ENCODE measurements at places on chromosomes 5 and 9.

GRCh38 chr5:90987726-90988125, 395.4 kb downstream of the ARRDC3 start:
- no peak for DNase-seq
- H3K4me3 ChIP-seq: no peak overlapping the region
- H3K27ac ChIP-seq: no peak overlapping the region

DNA sequence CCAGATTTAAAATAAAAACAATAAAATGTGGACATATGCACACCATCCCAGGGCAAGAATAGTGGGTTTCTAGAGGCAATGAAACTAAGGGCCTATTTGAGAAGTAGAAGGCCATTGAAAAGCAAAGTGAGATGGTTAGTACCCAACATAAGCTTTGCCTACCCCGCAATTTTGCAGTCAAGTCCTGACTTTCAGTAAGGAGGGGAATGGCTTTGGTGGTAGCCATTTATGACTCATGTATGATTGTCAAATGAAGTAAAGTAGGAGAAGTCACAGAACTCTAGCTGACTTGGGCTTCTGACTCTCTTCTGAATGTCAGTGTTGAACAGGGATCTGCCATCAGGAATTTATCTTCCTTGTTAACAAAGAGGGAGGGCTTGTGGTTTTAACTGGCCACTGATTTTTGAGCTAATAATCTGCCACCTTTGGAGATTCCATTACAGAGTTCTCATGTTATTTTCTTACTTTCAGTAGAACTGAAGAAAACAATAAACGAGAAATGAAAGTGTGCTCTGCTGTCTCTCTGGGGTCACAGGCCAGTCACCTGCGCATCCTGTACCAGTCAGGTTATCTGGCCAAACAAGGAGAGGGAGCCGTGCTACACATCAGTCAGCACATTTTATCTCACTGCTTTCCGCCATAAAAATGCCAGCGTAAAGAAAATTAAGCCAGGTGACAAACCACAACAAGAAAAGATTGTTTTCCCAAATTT, 14.3 kb upstream of the SNCAIP start:
- DNase-seq: no peak
- no peak overlapping the region for H3K27ac ChIP-seq
- no peak overlapping the region for H3K4me3 ChIP-seq
- no peaks in the 10 kb centered on the region for H3K36me3 ChIP-seq
- H3K27me3 ChIP-seq: no peaks in the 10 kb centered on the region

- H3K36me3 ChIP-seq: peaks cover 12% of the 10 kb centered on the region
- no peak overlapping the region for H3K4me3 ChIP-seq
- H3K4me1 ChIP-seq: peaks cover 48% of the 10 kb centered on the region
- DNase-seq: no peak
- no peak overlapping the region for H3K27ac ChIP-seq
- H3K27me3 ChIP-seq: no peaks in the 10 kb centered on the region
Measured at GRCh38 chr9:70403618-70404025, 10.8 kb downstream of the KLF9 start.

- DNase-seq: no peak
- H3K4me3 ChIP-seq: no peak overlapping the region
- no peaks in the 10 kb centered on the region for H3K27me3 ChIP-seq
Measured at GRCh38 chr5:2291146-2291840, 408.6 kb upstream of the IRX4 start.

DNA sequence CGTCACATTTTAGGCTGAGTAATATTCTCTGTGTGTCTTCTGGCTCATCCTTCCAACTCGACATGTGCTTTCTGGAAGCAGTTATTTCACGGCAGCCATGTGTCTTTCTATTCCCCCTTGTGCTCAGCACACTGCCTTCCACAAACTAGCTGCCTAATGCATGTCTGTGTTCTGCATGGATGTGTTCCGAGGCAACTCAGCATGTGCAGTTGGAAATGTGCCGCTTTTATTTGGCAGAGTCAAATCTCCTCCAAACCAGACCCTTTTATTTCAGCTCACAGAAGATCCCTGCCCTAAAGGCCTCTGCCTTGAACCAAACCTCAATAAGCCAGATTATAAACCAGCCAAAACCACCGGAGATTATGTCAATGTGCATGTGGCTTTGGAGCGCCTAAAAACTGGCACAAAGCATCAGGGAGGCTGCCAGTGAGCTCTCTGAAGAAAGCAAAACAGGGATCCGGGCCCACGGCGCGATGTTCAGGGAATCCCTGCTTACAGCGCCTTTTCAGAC, 360.2 kb downstream of the DEPDC1B start:
- H3K4me3 ChIP-seq: no peak overlapping the region
- no peaks in the 10 kb centered on the region for H3K4me1 ChIP-seq
- no peaks in the 10 kb centered on the region for H3K36me3 ChIP-seq
- DNase-seq: no peak
- H3K27me3 ChIP-seq: no peaks in the 10 kb centered on the region
- H3K27ac ChIP-seq: no peak overlapping the region

DNA sequence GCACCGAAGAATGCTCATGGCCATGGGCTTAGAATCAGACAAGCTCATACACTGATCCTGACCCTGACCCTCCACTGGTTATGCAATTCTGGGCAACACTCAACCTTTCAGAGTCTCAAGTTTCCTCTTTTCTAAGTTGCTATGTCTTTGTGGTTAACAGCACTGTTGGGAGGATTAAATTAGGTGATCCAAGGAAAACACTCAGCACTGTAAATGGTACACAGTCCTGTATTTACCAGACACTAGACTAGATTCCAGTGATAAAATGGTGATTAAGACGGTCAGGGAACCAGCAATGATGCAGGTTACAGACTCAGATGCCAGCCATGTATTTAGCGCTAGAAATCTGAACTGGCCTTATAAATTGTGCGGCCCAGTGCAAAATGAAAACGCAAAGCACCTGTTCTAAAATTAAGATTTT, 8.1 kb downstream of the ARL15 start:
- H3K36me3 ChIP-seq: no peaks in the 10 kb centered on the region
- H3K27me3 ChIP-seq: no peaks in the 10 kb centered on the region
- no peak overlapping the region for H3K27ac ChIP-seq
- H3K4me3 ChIP-seq: no peak overlapping the region
- H3K4me1 ChIP-seq: peaks cover 16% of the 10 kb centered on the region

DNA sequence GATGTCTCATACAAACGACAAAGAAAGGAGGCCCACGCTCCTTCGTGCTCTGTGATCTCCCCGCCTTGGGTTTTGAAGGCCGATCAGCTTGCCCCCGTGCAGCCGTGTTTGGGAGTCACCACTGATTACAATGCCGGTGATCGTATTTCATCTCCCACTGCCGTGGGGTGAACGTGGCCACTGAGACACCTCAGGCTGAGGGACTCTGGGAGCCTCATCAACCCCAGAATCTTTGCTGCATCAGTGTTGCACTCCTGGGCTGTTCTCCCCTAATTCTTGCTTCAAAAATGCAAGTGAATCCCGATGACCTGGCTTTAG, 194.2 kb downstream of the HSPA4 start:
- H3K4me3 ChIP-seq: no peak overlapping the region
- peak overlapping the region; percentile 25 for H3K27ac ChIP-seq
- H3K36me3 ChIP-seq: no peaks in the 10 kb centered on the region
- no peak for DNase-seq
- H3K27me3 ChIP-seq: no peaks in the 10 kb centered on the region

DNA sequence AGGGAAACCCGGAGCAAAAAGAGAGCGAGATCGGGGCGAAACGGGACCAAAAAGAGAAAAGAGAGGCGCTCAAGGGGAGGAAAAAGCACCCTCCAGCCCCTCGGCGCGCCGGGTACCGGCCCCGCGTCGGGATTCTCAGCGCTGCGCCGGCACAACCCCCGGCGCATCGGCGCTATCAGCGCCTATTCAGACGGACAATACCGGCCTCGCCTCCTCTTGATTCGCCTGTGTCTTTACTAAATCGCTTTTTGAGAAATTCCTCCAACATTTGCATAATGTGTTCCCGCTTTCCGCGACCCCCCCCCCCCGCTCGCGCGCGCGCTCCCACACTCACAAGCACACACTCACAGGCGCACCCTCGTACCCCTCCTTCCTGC, 578 bp downstream of the LHX6 start:
- peaks cover 36% of the 10 kb centered on the region for H3K27me3 ChIP-seq
- no peak overlapping the region for H3K27ac ChIP-seq
- DNase-seq: no peak
- H3K4me1 ChIP-seq: no peaks in the 10 kb centered on the region
